H1 (cell line): ENCODE measurements at places on chromosomes 5 and 9.

GRCh38 chr9:69079186-69079585 is 43.6 kb downstream of the FXN start:
- no peak for DNase-seq

DNA sequence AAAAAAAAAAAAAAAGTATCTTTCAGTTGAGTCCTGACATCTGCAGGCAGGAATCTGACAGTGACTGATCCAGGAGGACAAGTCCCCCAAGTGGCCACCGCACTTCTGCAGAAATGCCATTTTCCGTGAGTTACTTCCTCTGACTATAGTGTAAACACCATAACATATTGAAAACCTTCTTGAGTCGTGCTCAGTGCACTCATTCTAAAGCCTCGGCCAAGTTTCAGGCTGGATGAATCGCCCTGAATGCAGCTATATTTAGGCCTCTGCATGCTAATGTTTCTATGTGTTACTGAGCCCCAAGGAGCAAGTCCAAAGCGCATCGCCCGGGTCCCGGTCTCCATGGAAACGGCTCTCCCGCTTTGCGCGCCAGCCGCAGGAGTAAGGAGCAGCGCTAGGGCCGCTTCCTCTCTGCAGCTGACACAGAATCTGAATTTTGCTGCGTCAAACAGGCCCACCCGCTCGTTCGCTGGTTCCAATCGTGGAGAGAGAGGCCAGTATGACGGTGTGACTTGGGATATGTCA is 335.4 kb downstream of the MSX2 start:
- peak; percentile 86 for DNase-seq

GRCh38 chr9:20693068-20693467 is 9.0 kb downstream of the FOCAD start:
- DNase-seq: no peak

DNA sequence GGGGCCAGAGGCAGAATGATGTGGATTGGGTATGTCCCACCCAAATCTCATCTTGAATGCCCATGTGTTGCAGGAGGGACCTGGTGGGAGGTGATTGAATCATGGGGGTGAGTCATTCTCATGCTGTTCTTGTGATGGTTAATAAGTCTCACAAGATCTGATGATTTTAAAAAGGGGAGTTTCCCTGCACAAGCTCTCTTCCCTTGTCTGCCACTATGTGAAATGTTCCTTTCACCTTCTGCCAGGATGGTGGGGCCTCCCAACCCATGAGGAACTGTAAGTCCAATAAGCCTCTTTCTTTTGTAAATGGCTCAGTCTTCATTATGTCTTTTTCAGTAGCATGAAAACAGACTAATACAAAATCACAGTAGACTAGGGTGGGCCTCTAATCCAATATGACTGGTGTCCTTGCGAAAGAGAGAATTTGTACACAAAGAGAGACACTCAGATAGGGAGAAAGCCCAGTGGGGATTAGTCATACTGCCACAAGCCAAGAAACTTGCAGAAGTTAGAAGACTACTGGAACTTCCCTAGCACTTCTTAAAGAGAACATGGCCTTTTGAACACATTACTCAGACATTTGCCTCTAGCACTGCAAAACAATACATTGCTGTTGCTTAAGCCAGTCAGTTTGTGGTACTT is 68.4 kb downstream of the ANXA1 start:
- DNase-seq: no peak

- no peak for DNase-seq
Measured at GRCh38 chr5:11251247-11251646, 490.2 kb upstream of the DAP start.

DNA sequence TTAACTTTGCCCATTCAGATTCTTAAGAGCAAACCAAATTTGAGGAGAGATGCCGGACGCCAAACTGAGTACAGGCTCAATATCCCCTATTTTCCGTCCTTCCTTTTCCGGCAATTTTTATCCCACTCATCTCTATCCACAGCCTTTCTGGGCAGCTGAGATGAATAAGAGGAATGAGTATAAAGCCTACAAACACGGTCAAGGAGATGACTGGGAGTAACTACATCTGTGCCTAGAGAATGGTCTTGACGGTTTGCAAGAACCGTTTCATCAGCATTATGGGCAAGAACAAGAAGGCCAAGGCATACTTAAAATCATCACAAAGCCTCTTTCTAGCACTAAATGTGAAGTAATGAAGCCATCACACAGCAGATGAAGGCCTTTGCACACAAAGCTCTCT is 227.3 kb downstream of the DCP2 start:
- DNase-seq: no peak

GRCh38 chr9:130661451-130662098 is 2.8 kb upstream of the PRDM12 start:
- DNase-seq: peak; percentile 79

DNA sequence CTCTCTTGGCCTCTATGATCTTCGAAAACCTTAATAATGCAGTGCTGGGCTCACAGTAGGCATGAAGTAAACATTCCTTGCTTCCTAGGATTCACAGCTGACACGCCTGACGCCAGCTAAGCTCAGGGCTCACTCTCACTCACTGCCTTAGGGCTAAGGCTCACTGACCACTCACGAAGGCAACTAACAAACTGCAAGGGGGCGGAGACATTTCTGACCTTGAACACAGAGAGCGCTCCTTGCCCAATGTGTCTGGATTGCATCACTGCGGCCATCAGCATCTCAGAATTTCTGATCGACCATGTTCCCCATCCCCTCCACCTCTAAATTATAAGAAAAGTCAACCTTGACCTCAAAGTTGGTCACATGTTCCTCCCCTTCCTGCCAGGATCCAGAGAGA is 372.6 kb downstream of the EBF1 start:
- no peak for DNase-seq

- DNase-seq: no peak
Measured at GRCh38 chr5:146645342-146645741, 129.4 kb upstream of the GPR151 start.

GRCh38 chr5:42621242-42621641 is 135.4 kb upstream of the CCDC152 start:
- DNase-seq: no peak

- no peak for DNase-seq
Measured at GRCh38 chr9:7554699-7555098, 244.9 kb downstream of the DMAC1 start.

- DNase-seq: no peak
Measured at GRCh38 chr5:160950311-160950710, 98.3 kb upstream of the ATP10B start.

DNA sequence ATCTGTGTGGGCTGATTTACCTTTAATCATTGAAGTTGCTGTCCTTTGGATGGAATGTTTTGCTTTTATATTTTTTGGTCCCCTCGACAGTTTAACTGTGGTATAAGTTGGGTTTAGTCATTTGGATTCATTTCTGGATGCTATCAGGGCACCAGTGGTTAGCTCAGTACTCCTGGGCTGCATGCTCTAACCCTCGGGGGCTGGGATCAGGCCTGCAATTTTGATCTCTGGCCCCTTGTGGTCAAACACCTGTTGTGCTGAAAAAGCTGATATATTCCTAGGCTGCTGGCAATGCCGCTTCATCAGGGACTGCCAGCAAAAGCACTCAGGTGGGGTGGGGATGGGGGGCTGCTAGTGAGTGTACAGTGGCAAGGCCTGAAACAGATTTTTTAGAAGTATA is 440.4 kb upstream of the RIOK2 start:
- DNase-seq: peak; percentile 0

DNA sequence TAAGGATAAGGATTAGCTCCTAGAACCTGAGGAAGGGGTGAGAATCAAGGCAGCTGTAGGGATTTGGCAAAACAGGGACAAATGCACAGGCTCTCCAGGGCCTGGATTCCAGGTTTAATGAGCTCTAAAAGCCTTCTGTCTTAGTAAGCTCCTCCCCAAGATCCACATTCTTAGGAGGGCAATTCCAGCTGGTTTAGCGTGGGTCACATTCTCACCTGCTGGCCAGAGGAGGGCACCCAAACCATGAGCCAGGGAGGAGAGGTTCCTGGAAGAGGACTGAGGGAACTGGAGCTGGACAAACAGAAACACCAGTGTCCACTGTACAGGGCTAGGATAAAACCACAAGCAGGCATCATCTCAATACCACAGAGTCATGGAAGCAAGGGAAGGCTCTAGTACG is 480.0 kb downstream of the CCDC171 start:
- DNase-seq: no peak

DNA sequence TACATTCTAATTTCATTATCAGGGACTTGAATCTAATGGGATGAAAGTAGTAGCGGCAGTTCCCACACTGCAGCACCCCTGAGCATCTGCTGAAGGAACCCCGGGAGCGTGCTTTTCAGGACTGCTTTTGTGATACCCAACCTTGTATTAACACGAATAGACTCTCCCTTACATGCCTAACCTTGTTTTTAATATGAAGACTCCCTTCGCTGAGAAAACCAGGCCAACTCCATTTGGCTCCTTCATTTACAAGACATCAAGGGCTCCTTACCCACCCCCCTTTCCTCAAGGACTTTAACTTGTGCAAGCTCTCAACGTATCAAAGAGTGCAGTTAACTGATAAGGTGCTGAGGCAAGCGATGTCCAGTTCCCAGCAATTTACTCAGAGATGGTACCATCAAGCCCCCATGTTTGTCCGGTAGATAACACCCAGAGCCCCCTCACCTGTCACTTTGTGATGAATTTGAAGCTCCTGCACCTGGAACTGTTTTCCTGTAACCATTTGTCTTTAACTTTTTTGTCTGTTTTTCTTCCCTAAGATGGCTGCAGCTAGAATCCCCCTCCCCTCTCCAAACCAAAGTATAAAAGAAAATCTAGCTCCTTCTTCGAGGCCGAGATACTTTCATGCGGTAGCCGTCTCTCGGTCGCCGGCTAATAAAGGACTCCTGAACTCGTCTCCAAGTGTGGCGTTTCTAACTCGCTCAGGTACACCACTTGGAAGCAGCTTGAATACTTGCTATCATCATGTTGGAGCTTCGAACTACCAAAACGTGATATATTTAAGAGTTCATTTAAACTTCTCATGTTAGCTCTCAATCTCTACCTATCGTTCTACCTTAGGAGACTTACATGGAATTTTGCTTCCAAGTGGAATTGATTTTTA is 10.7 kb downstream of the HNRNPH1 start:
- no peak for DNase-seq

DNA sequence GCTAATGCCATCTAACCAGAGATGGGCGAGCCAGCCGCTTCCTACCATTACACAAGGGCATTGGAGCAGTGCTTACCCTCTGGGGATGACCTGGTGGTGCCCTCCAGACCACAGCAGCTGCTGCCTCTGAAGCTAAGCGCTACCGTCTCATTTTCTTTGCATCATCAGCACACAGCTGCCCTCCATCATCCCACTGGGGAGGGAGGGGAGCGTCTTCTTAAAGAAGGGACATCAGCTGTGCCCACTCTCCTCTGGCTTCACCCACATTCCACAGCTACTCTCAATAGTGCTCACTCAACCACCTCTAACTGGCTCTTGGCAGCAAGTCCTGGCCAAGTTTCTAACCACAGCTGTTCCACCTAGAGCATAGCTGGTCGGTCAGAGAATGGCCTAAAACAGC is 503.4 kb downstream of the NFIB start:
- no peak for DNase-seq

- no peak for DNase-seq
Measured at GRCh38 chr5:179734536-179735164, 2.0 kb downstream of the MAML1 start.

- DNase-seq: no peak
Measured at GRCh38 chr9:124720429-124721108, 50.5 kb downstream of the NR6A1 start.
